ENCODE measurements at places on chromosomes 2 and 18. TPM values are rescaled to one million over a fixed set of nuclear protein-coding genes. Genes with fewer than 3 reads are reported as not detected.

DNA sequence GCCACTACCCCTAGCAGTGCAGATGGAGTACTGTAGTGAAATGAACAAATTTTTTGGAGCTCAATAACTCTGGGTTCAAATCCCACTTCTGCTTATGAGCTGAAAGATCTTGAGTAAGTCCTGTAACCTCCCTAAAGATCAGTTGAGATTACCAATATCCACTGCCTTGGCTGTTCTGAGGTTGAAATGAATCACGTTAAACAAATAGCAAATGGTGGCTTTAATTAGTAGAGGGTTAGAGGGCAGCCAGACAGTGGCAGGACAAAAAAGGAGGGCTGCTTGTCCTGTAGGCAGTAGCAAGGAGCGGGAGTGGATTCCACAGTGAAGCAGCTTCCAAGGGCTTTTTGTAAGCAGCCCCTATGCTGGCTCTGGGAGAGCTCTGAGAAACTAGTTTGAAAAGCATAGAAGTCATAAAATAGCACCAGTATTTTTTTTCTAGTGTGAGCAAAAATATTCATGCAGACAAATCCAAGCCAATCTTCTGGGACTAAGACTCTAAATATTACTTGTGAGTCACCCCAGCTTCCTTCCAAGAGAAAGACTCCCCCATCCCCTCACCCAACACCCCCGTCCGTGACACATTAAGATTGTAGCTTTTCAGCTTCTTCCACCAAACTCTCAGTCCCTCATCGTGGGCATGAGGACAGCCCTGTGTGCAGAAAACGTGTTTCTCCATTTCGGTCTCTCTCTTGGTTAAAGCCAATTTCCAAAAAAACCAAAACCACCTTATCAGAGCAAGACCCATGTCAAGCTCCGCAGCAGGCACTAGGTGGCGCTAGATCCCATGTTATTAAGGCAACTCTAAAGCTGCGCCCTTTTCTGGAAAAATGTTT, 123.5 kb upstream of the LGALSL start:
- DNase-seq, result peak; percentile 73

The ASAP2 gene
- total RNA-seq, result 44.3 TPM

DNA sequence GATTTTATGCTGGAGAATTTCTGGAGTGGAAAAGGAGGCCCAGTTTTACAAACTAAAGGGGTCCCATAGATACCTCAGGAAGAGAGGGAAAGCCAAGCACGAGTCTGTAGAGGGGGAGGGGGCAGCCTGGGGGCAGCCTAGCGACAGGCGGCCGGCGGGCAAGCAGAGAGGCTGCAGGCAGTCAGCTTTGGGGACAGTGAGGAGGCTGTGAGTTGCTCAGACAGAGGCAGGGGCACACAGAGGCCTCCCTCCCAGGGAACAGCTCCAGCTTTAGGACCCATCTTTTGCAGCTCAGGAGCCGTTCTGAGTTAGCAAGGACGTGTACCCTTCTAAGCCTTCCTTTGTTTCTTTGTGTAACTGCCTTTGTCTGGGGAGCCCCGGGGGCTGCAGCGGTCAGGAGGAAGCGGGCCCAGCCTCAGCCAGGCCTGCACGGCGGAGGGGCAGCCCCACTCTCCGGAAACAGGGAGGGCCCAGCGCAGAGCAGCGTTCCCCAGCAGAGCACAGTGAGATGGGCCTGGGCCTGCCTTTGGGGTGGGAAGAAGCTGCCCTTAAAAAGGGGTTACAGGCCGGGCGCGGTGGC, 41.1 kb upstream of the RALBP1 start:
- no peak for DNase-seq

The MC2R gene
- not detected for total RNA-seq

- no peak for DNase-seq
These were observed 76.1 kb upstream of the DNMT3A start for GRCh38 chr2:25417715-25418369.
